AG04449 (cell line): ENCODE measurements at places on chromosomes 12 and 14.
A peak's percentile ranks its signal among the peaks of the same experiment; 100 is the strongest.

DNA sequence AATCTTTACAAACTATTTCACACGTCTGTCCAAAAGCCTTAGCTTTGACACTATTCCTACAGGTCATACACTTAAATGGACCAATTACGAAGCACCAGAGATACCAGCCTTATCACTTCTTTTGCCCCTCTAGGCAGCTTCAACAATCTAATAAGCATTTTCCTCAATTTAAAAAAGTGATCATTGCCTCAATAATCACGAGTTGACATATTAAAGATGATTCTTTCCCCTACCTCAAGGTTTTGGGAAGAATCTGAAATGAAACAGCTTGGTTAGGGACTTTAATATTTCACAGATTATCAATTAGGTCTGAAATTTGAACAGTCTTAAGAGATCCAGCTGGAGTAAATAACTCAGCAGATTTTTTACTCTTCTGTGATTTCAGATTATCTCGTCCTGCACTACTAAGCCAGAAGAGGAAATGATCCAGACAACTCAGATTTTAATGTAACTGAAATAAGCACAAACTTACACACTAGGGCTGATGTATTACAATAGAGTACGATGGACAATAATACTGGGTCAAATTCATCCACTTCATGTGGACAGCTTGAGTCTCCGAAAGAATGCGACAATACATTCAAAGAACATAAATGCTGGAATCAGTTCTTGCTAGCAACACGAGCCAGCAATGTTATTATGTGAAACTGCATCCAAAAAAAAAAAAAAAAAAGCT lies 15.9 kb downstream of the UBE2N start:
- DNase-seq, result no peak

DNA sequence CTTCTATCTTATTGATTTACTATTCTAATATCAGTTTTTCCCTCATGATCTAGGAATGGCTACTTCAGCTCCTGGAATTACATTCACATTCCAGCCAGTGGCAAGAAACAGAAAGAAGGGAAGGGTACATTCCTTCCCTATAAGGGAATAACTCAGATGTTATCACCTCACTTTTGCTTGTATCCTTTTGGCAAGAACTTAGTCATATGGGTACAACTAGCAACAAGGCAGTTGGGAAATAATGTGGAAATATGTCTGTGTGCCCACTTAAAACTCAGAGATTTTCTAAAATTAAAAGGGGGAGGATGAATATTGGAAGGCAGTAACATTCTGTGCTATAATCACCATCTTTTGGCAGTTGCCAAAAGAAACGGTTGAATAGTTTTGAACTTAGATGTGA lies 85.6 kb downstream of the MSRB3 start:
- peak; percentile 7 for DNase-seq

GRCh38 chr14:26400373-26400772 lies 197.5 kb downstream of the NOVA1 start:
- DNase-seq, result no peak

DNA sequence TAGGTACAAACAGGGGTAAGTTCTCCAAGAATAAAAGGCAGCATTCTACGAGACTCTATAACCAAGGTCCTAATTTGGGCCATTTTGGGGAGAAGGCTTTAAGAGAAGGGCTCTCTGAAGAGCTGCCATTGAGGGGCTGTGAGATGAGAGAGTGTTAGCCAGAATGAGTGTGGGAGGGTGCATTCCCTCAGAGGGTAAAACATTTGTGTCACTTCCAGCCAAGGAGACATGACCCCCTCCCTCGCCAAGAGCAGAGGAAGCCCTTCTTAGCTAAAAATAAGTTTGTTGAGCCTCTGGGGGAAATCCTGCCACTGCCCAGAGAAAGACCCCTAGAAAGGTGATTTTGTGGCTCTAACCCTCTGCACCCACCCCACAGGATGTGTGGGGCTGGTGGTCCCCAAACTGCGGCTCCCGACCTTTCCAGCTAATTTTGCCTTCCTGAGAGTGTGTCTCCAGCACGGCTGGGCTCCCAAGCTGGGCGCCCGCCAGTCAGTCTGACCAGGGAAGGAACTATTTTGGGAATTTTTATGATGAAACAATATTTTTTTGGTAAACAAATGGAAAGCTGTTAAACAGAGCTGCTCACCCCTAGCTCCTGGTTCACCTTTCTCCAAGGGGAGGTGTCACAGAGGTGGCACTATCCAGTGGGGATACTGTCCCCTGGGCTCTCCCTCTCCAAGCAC lies 65.9 kb upstream of the JDP2 start:
- DNase-seq, result no peak

- DNase-seq, result no peak
Observed at GRCh38 chr14:20781803-20782202, 735 bp downstream of the RNASE6 start.

DNA sequence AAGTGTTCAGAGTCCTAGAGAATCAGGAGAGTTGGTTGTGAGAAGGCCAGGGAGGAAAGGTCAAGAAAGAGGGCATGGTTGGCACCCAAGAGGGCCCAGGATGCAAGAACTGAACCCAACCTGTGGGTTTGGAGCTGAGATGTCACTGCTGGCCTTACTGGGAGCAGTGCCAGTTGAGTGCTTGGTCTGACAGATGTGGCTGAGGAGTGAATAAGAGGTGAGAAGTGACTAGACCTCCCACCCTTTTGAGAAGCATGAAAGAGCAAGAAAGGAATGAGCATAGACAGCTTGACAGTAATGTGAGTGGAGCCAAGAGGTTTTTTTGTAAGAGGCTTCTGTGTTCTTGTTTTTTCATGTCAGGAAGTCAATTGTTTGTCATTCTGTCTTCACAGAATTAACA lies 95.3 kb downstream of the FGD4 start:
- no peak for DNase-seq

GRCh38 chr12:114163771-114164170 lies 197.6 kb upstream of the RBM19 start:
- DNase-seq, result no peak

- no peak for DNase-seq
Observed at GRCh38 chr14:22426711-22427110, 162.3 kb downstream of the DAD1 start.

GRCh38 chr14:69183735-69184134 lies 7.6 kb upstream of the EXD2 start:
- no peak for DNase-seq

DNA sequence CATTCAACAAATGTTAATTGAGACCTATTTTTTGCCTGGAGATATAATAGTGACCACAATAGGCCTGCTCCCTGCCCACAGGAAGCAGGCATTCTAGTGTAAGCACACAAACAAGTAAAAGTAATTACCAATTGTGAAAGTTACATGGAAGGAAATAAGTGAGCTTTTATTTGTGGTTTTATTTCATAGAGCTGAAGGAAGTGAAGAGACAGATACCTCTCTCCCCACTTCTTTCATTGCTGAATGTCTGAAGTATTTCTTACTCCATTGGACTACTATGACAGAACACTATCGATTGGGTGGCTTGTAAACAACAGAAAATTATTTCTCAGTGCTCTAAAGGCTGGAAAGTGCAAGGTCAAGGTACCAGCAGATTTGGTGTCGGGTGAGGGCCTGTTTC lies 183.5 kb downstream of the PRKCH start:
- no peak for DNase-seq

DNA sequence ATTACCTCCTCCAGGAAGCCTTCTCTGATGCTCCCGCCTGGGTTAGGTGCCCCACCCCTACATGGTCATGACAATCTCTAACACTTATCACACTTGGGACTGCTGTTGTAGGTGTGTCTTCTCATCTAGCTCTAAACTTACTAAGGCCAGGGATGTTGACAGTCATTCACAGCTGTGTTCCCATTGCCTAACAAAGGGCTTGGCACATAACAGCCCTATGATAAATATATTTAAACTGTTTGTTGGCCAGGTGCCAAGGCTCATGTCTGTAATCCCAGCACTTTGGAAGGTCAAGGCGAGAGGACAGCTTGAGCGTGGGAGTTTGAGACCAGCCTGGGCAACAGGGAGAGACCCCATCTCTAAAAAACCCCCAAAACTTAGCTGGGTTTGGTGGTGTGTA lies 98.8 kb upstream of the RGS6 start:
- DNase-seq, result no peak

DNA sequence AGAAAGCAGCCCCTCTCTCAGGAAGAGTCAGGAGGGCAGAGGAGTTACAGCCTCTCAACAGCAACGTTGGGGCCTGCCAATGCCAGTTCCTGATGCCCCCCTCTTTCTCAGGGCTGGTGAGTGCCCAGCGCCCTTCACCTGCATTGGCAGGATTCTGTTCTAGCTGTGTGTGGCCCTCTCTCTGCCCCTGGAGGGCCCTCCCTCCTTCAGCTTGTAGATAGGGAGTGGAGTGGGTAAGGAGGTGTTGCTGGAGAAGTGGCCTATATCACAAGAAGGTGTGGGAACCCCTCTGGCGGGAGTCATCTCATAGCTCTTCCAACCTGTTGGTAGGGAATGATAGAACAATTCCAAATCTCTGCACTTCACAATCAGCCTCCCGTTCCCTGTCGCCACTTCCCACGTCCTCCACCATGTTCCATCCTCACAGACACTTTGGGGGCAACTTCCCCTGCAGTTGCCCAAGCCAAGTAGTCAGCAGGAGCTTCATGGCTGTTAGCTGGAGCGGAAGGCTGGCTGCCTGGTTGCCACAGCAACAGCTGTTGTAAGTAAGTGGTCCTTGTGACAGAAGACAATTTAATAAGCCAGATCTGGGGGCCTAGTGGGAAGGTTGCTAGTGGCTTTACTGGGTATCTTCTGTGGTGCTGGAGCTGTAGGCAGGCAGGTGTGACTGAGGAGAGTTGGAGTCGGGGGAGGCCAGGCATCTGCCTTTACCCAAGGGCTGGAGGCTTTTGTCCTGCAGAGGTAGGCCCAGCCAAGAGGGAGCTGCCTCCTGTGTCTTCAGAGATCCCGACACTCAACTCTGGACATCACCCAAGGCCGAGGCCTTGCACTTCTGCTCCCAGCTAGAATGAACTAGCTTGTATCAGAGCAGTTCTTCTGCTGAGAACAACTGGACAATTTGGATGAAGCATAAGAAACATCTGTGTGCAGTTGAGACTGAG lies 38.4 kb downstream of the GALNT16 start:
- no peak for DNase-seq

GRCh38 chr14:69317780-69318179 lies 57.8 kb downstream of the GALNT16 start:
- no peak for DNase-seq

GRCh38 chr14:34065236-34065635 lies 114.4 kb upstream of the EGLN3 start:
- DNase-seq, result no peak
